Stimulated activated CD8-positive, alpha-beta memory T cell treated with anti-CD3 and anti-CD28 coated beads, Interleukin-4, amount 100 ng/mL, for 4 hours (primary cell): ENCODE measurements at places on chromosomes 11 and 22.

GRCh38 chr11:119210050-119210449 is 3.9 kb downstream of the CBL start:
- no peak for DNase-seq

GRCh38 chr11:34501500-34501899 is 12.1 kb downstream of the ELF5 start:
- DNase-seq: no peak

- DNase-seq: no peak
Observed at GRCh38 chr11:88680806-88681205, 343.3 kb upstream of the CTSC start.

- no peak for DNase-seq
Observed at GRCh38 chr11:117825538-117826189, 1.1 kb upstream of the FXYD2 start.

GRCh38 chr11:130555251-130555841 is 106.9 kb downstream of the ADAMTS15 start:
- no peak for DNase-seq

DNA sequence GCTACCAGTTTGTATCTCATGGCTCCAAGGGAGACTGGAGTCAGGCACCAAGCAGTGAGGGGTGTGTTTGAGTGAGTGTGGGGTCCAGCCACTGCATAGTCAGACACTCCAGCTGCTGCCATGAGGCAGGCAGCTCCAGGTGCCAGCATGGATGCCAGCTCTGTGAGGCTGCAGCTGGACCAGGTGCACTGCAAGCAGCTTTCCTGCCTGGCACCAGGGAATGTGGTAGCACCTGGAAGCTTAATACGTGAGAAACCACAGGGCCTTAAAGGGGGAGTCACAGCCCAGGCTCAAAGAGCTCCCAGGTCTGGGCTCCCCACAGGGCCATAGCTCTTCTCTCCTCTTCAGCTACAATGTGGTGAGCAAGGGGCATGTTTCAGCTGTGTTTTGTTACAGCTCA is 817.8 kb upstream of the LUZP2 start:
- no peak for DNase-seq

DNA sequence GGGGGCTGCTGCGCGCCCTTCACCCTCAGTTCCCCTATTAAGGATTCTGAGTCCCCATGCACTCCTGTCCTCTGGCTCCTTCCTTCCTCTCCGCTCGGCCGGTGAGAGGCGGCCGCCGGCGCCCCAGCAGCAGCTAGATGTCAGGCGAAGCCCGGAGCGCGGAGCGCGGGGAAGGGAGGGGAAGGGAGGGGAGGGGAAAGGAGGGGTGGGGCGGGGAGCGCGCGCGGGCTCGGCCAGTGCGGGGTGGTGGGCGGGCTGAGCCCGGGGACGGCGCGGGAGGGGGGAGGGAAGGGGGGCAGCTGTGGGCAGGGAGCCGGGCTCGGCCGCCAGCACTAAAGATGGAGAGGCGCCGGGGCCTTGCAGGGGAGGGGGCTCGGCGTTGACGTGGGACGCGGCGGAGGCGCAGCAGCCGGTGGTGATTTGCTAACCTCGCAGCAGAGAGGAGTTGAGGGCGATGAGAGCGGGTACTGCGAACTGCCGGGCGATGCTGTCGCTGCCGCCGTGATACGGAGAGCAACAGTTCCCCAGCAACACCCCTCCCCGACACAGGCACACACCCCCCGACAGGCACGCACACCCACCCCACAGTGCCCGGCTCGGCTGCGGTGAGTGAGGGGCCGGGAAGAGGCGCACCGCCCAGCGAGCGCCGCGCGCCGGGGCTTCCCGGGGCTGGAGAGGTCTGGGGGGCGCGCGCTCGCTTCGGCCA is at the start of gene ZBTB16:
Gene ZBTB16, plus strand, starts transcription at position 434 of the 706 bp plus-strand sequence. CDS start 3,590 bp downstream, outside the sequence.
- peak; percentile 39 for DNase-seq
